Skin of body (tissue), 3 donors: ENCODE measurements at places on chromosomes 2 and 18.

DNA sequence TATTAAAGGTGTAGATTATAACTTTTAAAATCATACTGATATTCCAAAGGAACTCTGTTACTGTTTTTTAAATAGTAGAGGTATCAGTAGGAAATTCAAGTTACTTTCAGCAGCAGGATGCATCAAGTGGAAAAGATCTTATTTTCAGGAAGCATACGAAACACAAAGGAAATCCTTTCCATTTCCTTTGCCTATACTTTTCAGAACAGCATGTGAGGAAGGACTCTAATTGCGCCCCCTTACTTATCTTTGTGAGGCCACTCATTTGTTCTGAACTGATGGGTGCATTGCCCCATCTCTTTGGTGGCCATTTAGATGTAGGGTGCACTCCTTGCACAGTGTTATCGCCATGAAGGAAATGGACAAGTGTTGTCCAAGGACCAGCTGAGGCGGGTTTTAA is 145.3 kb downstream of the BABAM2 start:
- peak; percentile 25 for DNase-seq

- no peak for DNase-seq
These were observed 47.0 kb upstream of the TTC39C start for GRCh38 chr18:23967321-23968089.

- DNase-seq = no peak
These were observed 18.2 kb downstream of the IWS1 start for GRCh38 chr2:127508023-127508630.

GRCh38 chr2:152186262-152186661 is 10.7 kb upstream of the STAM2 start:
- no peak for DNase-seq

GRCh38 chr2:195639238-195639858 is 17.7 kb upstream of the SLC39A10 start:
- no peak for DNase-seq

DNA sequence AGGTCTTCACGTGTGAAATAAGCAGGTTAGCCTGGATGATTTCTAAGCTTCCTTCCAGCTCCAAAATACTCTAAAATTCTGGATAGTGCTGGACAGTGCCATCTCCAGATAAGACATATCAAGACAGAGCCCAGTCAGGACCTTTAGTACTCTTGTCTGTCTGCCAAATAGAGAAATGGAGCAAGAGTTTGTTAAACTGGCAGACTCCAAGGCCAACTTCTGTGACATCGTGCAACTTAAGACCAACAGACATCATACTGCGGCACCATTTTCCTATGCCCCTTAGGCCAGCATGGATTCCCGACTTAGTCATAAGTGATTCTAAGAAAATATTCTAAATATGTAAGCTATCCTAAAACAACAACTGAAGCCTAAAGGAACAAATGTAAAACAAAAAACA is 118.6 kb downstream of the RBMS1 start:
- DNase-seq = no peak

DNA sequence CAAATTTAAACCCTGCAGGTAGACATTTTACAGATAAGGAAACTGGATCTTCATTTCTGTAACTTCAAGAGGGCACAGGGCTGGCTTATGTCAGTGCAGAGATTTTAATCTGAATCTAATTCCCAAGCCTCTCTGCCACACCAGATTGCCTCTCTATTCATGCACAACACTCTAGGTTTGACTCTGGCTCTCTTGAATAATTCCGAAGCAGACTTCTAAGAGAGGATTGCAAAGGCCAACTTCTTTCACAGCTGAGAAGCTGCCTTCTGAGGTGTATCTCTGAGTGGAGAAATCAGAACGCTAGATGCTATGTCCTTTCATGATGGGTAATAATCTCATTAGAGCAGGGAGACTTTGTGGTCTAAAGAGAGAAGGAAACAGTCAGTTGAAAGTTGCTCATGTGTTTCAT is 20.1 kb upstream of the MGAT5 start:
- DNase-seq = no peak
